ENCODE measurements at places on chromosomes 2 and 18.

GRCh38 chr18:56639104-56639381 lies 651 bp upstream of the TXNL1 start:
- no peak for DNase-seq

- no peak for DNase-seq
These were observed 62.5 kb downstream of the NEDD4L start for GRCh38 chr18:58106289-58107070.

DNA sequence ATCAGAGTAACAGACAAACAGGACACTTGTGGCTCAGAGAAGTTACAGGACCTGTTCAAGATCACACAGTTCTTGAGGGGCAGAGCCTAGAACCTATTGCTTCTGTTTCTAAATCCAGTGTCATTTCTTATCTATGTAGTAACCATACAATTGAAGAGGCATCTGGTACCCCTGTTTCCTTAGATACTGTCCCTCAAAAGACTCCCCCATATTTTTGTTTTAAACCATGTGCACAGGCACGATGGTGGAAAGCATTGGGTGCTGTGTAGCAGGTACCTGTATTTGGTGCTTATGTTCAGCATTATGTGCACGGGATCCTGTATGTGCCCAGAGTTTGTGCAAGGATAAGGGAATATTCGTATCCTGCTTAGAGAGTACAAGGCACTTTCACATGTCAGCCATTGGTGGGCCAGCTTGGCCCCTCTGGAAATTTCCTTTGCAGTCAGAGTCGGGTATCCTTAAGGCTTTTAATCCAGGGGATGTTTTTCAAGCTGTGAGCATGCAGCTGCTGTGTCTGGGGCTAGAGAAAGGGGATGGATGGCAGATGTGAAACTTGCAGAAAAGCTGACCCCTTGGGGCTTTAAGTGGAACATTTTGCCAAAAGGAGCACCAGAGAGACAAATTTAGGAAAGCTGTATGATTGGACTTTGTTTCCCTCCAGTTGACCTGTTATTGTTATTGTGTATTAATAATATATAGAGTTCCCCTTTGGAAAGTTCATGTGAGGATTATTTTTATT lies 2.1 kb downstream of the LBH start:
- no peak for DNase-seq

DNA sequence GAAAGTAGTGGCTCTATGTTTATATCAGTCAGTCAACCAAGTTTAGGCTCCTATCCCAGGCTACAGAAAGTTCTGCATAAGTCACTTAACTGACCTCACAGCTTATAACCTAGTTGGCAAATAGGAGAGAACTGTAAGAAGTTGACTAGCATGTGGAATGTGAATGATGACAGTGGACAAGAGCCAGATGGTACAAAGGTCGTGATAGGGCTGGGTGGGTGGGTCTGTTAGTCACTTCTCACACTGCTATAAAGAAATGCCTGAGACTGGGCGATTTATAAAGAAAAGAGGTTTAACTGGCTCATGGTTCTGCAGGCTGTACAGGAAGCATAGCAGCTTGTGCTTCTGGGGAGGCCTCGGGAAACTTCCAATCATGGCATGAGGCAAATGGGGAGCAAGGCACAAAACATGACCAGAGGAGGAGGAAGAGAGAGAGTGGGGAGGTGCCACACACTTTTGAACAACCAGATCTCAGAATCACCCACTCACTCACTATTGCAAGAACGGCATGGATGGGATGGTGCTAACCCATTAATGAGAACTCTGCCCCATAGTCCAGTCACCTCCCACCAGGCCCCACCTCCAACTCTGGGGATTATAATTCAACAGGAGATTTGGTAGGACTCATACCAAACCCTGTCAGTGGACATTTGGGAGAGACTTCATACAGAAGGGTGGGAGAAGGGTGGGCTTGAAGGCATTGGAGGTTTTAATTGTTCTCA lies 68.8 kb downstream of the LTBP1 start:
- DNase-seq = no peak

GRCh38 chr2:42001711-42002201 lies 46.1 kb upstream of the PKDCC start:
- DNase-seq = no peak

GRCh38 chr2:209348433-209348832 lies 75.4 kb upstream of the MAP2 start:
- no peak for DNase-seq

Measured in CD4-positive, alpha-beta T cell treated with Interleukin-17A for 4 hours (primary cell).